ENCODE measurements at places on chromosomes 13 and 19.

DNA sequence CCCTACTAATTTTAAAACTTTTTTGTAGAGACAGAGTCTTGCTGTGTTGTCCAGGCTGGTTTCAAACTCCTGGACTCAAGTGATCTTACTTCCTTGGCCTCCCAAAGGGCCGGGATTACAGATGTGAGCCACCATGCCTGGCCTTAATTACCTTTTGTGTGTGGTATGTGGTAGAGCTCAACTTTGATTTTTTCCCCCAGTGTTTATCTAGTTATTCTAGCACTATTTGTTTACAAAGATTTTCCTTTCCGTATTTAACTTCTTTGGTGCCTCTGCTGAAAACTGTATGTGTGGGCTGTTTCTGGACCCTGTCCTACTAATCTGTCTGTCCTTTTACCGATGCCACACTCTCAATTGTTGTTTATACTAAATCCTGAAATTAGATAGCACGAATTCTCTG is 9.4 kb upstream of the ERCC5 start:
- no peak for DNase-seq

- DNase-seq: no peak
Observed at GRCh38 chr19:31906111-31906871, 439.1 kb upstream of the ZNF507 start.

DNA sequence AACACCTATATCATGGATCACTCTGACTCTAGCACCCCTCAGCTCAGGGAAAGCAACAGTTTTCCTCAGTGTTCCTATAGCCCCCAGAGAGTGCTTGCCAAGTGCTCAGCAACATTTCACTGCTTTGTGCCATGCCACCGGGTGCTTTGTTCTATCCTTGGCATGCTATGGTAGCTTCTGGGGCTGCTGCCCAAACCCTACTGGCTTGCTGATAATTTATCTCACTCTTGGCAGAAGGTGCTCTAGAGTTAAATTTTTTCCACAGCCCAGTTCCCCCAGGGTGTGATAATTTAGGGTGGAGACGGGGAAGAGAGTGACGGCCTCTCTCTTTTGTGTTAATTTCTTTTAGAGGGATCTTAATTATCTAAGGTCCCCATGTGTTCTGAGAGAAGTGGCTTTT is 12.6 kb upstream of the CSNK1A1L start:
- no peak for DNase-seq

GRCh38 chr19:31249217-31249616 is 100.0 kb downstream of the TSHZ3 start:
- DNase-seq: no peak

DNA sequence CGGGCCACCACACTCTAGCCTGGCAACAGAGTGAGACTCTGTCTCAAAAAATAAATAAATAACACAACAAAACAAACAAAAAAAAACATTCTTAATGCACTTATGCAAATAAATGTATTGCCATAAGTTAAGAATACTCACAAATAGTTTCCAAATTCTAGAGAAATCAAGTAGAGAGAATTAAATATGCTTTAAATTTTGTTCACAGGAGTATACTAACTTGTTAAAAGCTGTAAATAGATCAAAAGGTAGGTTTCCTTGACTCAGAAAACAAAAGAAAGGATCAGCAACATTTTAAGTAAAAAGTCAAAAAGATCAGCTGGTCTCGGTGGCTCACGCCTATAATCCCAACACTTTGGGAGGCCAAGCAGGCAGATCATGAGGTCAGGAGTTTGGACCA is 50.5 kb upstream of the ZNF429 start:
- DNase-seq: no peak

GRCh38 chr13:27868641-27869435 is 51.0 kb upstream of the PDX1 start:
- DNase-seq: no peak

DNA sequence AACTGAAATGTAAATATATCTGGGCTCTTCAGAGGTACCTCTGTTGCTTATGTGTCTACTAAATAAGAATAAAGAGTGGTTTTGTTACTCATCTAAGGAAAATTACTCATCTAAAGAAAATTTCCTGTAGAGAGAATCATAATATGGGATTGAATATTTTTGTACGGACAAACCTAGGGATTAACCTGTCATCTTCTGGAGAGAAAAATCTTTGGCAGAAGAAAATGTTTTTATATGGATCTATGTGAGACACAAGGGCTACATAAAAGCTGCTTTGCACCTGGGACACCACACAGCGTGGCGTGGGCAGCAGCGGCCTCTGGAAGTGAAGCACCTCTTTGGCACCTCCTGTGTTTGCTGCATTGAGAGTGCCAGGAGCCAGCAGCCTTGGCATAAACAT is 242.9 kb upstream of the DACH1 start:
- no peak for DNase-seq

GRCh38 chr19:53254411-53255341 is at the start of gene ZNF677:
TSS of gene ZNF677 (minus strand) at chr19:53254873. CDS start at chr19:53251550, 3,323 bp downstream.
- peak; percentile 79 for DNase-seq

GRCh38 chr19:41265395-41266153 is 1.4 kb downstream of the HNRNPUL1 start:
- DNase-seq: peak; percentile 39

DNA sequence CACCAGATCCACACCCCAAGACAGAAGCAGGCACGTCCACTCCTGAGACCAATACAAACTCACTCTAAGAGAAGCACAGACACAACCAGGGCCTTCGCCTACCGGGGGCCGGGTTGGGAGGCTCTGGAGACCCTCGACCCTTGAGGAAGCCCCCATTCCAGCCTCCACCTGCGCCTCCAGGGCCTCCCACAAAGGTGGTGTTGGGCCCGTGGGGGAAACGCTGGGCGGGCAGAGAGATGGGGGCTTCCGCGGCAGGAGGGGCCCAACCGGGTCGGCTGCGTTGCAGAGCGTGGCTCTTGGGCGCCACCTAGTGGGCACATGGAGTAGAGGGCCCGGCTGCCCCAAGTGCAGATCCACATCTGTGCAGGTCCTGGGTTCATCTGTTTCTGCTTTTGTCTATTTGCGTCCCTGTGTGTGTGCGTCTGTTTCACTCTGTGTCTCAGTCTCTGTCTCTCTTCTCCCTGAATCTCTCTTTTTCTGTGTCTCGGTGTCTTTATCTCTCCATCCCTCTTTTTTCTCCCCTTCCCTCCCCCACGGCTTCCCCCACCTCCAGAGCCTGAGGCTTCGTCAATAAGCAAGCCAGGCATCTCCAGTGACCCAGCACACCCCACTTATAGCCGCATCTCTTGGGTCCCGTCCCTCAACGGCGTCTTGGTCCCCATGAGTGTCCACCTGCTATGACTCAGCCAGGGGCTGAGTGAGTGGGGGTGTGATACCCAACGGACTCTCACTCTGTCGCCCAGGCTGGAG is 10.5 kb upstream of the TINCR start:
- DNase-seq: peak; percentile 80
